ENCODE measurements at places on chromosomes 13 and 19.

DNA sequence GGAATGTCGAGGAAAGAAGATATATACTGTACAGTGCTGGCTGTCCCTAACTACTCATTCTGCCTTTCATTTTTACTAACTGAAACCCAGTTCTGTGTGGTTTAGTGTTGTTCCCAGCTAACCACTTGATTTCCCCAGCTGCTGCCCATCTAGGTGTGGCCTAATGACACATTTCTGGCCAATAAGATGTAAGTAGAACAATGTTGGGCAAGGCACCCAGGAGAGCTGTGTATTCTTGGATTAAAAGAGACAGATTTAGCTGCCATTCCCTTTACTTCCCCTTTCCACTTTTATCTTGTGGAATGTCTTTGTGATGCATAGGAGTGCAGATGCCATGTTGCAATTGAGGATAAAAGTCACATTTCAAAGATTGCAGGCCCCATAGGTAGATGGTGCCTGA lies 28.3 kb upstream of the PCDH9 start:
- no peaks in the 10 kb centered on the region for H3K27me3 ChIP-seq
- H3K27ac ChIP-seq, result no peak overlapping the region
- no peak for DNase-seq
- no peaks in the 10 kb centered on the region for H3K4me1 ChIP-seq

DNA sequence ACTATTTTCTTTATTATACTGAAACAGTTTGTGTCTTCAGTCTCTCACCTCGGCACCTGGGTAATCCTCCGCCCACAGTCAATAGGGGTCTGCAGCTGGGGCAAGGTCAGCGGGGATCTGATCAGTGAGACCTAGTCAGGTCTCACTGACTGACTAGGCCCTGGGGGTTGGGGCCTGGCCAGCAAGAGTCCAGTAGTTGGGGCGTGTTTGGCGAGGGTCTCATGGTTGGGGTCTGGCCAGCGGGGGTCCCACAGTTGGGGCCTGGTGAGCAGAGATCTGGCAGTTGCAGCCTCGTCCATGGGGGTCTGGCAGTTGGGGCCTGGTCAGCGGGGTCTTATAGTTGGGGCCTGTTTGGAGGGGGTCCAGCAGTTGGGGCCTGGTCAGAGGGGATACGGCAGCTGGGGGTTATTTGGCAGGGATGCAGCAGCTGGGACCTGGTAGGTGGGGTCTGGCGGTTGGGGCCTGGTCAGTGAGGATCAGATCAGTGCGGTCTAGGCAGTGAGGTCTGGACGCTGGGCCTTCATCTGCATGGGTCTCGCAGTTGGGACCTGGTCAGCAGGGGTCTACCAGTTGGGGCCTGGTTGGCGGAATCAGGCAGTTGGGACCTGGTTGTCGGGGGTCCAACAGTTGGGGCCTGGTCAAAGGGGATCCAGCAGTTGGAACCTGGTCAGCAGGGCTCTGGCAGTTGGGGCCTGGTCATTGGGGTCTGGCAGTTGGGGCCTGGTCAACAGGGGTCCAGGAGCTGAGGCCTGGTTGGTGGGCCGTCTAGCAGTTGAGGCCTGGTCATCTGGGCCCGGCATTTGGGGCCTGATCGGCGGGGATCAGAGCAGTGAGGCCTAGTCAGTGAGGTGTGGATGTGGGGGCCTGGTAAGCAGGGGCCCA lies 61.1 kb upstream of the TPM4 start:
- H3K4me3 ChIP-seq, result no peak overlapping the region
- no peak overlapping the region for H3K27ac ChIP-seq

DNA sequence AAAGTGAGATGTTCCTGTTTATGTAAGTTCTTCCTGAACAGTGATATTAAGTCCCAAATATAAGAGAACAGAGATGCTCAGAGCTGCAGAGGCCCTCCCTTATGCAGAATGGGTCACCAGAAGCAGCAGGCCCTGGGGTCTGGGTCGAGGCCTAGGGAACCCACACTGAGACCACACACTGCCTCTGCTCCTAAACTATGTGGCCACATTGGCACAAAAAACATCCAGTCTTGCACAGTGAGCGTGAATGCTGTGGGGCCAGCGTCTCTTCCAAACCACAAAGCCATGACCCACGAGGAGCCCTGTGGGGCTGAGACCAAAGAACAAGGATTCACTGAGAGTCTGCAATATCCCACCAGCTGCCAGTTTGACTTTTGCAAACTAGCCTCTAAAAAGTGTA lies 23.6 kb downstream of the PROZ start:
- peaks cover 89% of the 10 kb centered on the region for H3K36me3 ChIP-seq
- no peak overlapping the region for H3K27ac ChIP-seq
- no peak overlapping the region for H3K4me3 ChIP-seq
- no peaks in the 10 kb centered on the region for H3K27me3 ChIP-seq

DNA sequence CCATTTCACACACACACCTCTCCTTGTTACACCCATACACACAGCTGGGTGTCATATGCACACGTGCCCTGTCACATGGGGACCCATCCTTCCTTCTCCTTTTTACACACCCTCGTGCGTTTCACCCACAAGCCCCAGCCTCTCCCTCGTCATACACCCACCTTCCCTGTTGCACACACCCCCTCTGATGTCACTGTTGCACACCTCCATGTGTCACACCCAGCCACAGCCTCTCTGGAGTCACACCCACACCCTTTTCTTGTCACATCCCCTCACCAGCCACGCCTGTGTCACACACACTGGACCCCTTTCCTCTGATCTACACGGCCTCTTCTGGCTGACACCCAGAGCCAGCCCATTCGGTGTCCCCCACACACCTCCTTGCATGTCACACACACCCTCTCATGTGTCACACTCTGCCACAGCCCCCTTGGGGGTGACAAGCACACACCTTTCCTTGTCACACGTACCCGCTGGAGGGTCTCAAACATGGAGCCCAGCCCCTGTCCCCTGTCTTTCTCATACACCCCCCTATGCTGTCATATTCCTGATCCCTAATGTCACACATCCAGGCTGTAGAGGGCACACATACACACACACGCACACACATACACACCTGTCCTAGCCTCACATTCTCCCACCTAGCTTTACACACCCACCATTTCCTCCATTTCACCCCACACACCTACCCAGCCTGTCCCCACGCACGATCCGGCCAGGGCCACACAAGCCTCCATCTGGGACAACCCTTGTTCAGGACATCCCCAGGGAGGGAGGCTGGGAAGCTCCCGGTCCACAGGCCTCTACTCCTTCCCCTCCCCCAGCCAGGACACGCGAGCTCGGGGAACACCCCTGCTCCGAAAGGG lies 1.4 kb downstream of the NOVA2 start:
- H3K4me3 ChIP-seq, result peak overlapping the region; percentile 49
- peaks cover 7% of the 10 kb centered on the region for H3K4me1 ChIP-seq
- no peak overlapping the region for H3K27ac ChIP-seq
- H3K36me3 ChIP-seq, result no peaks in the 10 kb centered on the region

- no peaks in the 10 kb centered on the region for H3K36me3 ChIP-seq
- H3K4me3 ChIP-seq, result no peak overlapping the region
- H3K27ac ChIP-seq, result no peak overlapping the region
- peaks cover 6% of the 10 kb centered on the region for H3K4me1 ChIP-seq
These were observed 3.8 kb downstream of the ZIC2 start for GRCh38 chr13:99985241-99985874.

DNA sequence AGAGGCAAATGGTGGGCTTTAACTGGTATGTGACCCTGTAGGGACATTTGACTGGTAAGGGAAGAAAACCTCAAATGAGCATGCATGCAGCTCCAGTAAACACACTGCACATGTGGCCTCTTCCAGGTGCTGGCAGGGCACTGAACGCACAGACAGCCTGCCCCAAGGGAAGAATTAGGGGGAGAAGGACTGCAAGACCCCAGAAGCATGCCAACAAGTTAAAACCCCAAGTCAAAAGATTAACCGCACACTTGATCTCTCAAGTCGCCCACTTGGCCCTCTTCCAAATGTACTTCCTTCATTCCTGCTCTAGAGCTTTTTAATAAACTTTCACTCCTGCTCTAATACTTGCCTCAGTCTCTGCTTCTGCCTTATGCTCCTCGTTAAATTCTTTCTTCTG lies 46.9 kb upstream of the SLITRK1 start:
- H3K4me1 ChIP-seq, result no peaks in the 10 kb centered on the region
- no peak overlapping the region for H3K4me3 ChIP-seq
- no peak for DNase-seq
- H3K27ac ChIP-seq, result no peak overlapping the region
- no peaks in the 10 kb centered on the region for H3K36me3 ChIP-seq
- H3K27me3 ChIP-seq, result no peaks in the 10 kb centered on the region

DNA sequence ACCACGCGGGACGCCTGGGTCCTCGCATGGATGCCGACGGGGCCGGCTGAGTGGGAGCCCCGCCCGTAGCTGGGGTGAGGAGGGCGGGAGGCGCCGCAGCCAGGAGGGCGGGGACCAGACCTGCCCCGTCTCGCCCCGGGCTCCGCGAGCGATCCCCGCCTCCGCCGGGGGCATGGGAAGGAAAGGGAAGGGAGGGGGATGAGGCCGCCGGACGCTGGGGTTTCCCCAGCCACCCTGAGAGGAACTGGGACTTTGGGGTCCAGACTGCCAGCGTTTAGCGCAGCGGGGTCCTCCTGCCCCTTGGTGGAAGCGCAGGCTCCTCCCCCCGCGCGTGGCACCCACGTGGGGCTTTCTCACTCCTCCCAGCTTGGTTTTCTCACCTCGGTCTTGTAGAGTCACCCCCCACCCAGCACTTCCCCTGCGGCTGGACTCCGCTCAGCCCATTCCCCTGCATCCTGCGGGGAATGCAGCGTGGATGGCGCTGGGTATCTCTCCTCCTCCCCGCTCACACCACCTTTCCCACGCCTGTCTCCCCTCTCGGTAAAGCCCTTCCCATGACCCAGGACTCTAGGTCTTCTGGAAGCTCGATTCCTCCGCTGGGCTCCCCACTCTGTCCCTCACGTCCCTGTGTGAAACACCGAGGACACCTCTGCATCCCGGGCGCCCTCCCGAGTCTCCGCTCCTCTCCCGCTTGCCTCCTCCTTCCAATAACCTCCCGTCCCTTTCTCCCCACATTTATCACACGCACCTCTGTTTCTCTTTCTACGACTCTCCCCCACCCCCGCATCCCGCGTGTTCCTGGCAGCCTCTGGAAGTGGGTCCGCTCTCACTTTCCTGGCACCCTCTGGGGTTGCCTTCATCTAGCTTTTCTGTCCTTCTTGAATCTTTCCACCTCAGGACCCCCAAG lies 2.1 kb downstream of the TGFB1 start:
- peak overlapping the region; percentile 78 for H3K27ac ChIP-seq
- H3K4me3 ChIP-seq, result peak overlapping the region; percentile 66
- H3K4me1 ChIP-seq, result peaks cover 7% of the 10 kb centered on the region
- no peak for DNase-seq
- H3K36me3 ChIP-seq, result peaks cover 16% of the 10 kb centered on the region
- H3K27me3 ChIP-seq, result no peaks in the 10 kb centered on the region

GRCh38 chr19:4555657-4556561 lies 3.6 kb downstream of the SEMA6B start:
- H3K4me3 ChIP-seq, result no peak overlapping the region
- H3K27me3 ChIP-seq, result no peaks in the 10 kb centered on the region
- H3K36me3 ChIP-seq, result no peaks in the 10 kb centered on the region
- no peak overlapping the region for H3K27ac ChIP-seq

DNA sequence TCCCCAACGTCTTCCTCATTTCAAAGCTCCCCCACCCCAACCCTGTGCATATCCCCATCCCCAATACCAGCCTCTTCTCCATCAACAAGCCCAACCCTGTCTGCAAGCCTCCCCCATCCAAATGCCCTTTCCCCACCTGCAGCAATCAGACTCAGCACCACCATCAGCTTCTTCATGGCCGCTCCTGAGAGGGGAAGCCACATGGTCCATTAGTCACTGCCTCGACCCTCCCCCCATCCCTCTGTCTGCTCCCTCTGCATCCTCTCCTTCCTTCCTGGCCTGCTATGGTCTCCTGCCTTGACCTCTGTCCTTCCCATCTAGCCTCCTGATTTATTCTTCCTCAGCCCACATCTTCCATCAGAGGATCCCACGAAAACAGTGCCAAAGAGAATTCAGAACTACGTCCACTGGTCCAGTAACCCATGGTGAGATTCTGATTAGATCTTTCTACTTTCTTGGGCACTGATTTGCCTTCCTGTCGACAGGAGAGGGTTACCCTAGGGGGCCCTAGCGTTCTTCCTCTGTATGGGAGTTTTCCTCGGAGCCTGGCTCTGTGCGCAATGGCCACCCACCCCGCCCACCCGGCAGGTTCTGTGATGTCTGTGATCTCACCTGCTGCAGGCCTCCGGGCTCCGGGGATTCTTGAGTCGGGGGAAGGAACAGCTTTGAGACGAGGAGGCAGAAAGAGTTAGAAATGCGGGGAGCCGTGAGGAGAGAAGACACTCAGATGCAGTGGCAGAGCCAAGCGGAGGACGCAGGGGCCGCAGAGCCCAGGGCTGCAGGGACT lies 1.3 kb downstream of the KLK6 start:
- H3K36me3 ChIP-seq, result no peaks in the 10 kb centered on the region
- no peak overlapping the region for H3K4me3 ChIP-seq
- H3K27ac ChIP-seq, result no peak overlapping the region
- no peak for DNase-seq
- no peaks in the 10 kb centered on the region for H3K4me1 ChIP-seq
- H3K27me3 ChIP-seq, result peaks cover 4% of the 10 kb centered on the region

GRCh38 chr13:71634182-71634581 lies 232.8 kb downstream of the DACH1 start:
- H3K4me3 ChIP-seq, result no peak overlapping the region
- DNase-seq, result no peak
- no peaks in the 10 kb centered on the region for H3K27me3 ChIP-seq
- no peak overlapping the region for H3K27ac ChIP-seq
- H3K36me3 ChIP-seq, result no peaks in the 10 kb centered on the region
- H3K4me1 ChIP-seq, result no peaks in the 10 kb centered on the region

GRCh38 chr19:49949742-49950589 lies 11.0 kb downstream of the SIGLEC11 start:
- H3K27me3 ChIP-seq, result no peaks in the 10 kb centered on the region
- H3K27ac ChIP-seq, result no peak overlapping the region
- H3K4me1 ChIP-seq, result peaks cover 10% of the 10 kb centered on the region
- no peak for DNase-seq
- H3K36me3 ChIP-seq, result no peaks in the 10 kb centered on the region
- H3K4me3 ChIP-seq, result no peak overlapping the region

DNA sequence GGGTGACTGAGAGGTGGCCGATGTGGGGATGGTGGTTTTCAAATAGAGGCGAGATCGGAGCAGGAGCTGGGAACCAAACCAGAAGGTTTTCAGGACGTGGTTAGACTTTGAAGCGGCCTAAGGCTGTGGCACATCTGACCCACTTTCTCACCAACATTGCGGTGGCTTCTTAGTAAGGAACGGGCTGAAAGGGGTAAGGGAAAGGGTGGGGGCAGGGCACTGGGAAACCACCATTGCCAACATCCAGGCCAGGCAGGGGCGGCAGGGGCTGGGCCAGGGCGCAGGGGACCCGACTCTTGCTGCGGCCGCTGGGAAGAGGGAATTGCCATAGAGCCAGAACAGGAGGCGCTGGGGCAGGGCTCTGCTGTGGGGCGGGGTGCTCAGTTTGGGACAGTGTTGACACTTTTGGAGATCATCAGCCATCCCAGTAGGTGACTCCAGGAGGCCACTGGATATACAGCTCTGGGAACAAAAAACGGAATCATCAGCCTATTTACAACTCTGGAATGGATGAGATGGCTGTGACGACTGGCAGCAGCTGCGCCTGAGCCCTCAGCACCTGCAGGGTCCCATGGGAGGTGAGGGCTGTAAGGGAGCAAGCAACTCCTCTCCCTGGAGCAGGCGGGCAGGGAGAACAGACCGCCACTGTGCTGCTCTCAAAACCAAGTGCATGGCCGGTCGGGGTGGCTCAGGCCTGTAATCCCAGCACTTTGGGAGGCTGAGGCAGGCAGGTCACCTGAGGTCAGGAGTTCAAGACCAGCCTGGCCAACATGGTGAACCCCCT lies 52.2 kb downstream of the IRS2 start:
- H3K36me3 ChIP-seq, result no peaks in the 10 kb centered on the region
- H3K27ac ChIP-seq, result no peak overlapping the region
- no peaks in the 10 kb centered on the region for H3K4me1 ChIP-seq
- DNase-seq, result no peak
